ENCODE measurements at places on chromosomes 1 and 21.

DNA sequence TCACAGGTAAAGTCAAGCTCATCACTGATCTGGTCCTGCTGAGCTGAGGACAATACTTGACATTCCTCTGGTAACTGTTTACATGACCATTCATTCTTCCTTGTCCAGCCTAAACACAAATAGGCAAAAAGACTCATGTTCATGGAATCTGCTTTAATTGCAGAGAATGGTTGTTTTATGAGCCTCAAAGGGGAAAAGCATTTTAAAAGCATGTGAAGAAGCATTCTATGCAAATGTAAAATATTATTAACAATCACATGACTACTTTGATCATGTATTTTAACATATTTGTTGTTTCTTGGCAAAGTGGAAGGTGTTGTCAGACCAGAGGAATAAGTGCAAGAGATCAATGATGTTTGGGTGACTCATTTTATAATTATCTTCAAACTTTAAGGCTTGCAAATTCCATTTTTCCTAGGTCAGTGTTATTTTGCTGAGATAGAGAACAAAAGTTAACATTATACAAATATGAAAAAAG lies 133.7 kb downstream of the RUNX1 start:
- no peak for DNase-seq

GRCh38 chr1:79373481-79374125 lies 367.1 kb upstream of the ADGRL4 start:
- no peak for DNase-seq

DNA sequence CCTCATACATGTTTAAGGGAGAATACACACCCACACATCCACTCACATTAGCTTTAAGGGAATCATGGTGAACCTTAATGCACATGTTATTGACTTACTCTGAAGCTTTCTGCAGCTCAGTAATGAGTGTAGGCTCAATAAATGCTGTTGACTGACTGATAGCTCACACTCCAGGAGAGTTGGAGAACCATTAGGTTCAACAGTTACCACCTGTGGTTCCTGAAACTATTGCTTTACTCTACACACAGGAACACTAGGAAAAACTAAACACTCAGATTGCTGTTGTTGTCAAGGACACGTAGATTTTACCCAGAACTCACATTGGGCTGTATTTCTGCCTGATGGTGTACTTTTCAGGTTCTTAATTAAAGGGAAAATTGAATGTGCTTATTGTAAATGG lies 37.3 kb downstream of the ZC3H11B start:
- DNase-seq = no peak

DNA sequence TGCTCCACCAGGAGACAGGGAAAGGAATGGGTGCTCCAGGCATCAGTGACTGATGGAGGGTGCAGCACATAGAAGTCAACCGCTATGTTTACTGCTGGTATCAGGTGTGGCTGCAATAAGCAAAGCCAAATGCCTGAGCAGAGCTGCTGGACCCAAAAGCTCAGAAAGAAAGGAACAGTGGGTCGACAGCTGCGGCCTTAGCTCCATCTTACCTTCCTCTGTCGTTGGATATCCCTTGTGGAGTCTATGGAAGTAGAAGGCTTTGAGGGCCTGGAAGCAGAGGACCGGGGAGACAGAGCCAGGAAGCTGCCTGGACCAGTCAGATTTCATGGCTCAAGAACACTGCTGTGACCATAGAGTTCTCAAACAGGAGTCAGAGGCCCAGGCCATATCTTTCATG lies 45.3 kb downstream of the RIMS3 start:
- DNase-seq = no peak

- DNase-seq = no peak
These were observed 3.4 kb downstream of the ZNF326 start for GRCh38 chr1:89998306-89998705.

DNA sequence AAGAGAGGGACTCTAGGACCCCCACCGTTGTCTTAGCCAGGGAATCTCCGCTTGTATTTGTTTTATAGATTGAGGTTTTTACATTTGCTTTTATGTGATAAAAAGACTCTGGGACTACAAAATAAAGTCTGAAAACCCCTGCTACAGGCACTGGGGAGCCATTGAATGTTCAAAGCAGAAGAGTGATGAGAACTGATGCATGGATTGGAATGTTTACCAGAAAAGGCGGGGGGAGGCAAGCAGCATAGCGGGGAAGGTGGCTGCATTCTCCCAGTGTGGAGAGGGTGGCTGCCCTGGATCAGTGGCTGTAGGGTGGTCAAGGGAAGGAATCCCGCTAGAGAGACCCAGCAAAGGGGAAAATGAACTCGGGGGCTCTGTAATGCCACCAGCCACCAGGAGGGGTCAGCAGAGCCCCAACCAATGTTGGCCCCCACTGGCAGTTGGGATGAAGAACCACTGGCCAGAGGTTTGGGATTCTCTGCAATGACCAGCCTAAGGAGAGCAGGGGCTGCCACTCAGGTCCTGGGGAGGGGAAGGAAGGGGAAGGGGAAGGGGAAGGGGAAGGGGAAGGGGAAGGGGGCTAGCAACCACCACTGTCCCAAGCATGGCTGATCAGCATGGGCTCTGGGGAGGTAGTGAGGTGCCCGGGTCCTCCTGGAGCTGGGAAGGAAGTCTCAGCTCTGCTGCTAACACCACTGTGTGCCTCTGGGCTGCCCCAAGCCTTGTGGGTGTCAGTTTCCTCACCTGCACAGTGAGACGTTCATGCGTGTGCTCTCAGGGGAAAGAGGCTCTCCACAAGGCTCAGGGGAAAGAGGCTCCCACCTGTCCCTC lies 19.2 kb upstream of the PEF1 start:
- DNase-seq = peak; percentile 3

All from stimulated activated naive CD4-positive, alpha-beta T cell treated with Interleukin-2 at 50 U/mL for 16 hours (primary cell).